ENCODE measurements at places on chromosomes 5 and 9.

GRCh38 chr5:71809446-71809845 lies 90.4 kb downstream of the CARTPT start:
- no peak for DNase-seq

GRCh38 chr5:170611449-170612090 lies 107.8 kb downstream of the KCNIP1 start:
- no peak for DNase-seq

DNA sequence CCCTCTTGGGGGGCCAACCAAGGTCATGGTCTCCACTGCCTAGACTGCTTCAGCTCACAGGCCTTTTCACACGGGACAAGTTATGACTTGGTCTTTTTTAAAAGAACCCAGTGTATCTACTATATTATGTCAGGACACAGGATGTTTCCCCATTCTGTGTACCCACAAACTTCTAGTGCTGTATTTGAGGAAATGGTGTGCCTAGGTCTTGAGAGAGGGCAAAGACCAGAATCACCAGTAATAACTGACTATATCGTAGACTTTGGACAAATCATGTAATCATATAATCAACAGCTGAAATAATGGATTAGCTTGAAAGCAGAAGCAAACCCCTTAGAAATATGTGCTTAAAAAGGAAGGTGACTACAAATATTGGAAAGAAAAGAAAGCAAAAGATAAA lies 133.3 kb downstream of the ARL15 start:
- no peak for DNase-seq

DNA sequence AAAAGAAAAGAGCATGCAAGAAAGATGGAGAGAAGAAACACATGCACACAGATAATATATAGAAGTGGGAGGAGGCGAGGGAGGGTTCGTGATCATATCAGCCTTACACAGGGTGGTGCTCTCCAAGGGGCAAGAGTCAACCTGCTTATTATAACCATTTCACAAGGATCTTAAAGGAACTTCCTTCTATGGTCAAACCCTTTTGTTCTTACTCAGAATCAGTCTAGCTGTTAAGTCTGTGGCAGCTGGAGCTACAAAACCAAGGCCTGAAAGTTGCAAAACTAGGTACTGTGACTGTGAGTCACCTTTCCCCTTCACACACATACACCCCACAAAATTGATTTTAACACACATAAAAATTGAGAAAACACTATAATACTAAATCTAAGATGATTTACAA lies 18.5 kb upstream of the ERMP1 start:
- peak; percentile 48 for DNase-seq

DNA sequence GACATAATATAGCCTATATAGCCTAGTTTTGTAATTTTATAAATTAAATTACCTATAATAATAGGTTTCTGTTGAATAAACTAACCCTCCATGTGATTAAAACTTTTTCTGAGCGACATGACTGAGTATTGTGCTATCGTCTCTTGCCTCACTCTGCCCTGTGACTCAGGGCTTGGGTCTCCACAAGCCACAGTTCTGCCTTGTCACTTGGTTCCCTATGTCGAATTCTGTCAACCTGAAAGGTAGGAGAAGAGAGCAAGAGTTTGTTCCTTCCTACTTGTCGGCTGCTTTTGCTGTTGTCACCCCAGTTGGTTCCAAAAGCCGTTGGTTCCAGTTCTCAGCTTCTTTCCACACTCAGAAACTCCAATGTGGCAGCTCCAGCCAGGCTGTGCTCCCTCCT lies 285.9 kb downstream of the PSAT1 start:
- no peak for DNase-seq

GRCh38 chr5:169202969-169203368 lies 98.0 kb downstream of the SLIT3 start:
- no peak for DNase-seq

- DNase-seq, result no peak
Measured at GRCh38 chr5:119789406-119790117, 160.2 kb downstream of the FAM170A start.

DNA sequence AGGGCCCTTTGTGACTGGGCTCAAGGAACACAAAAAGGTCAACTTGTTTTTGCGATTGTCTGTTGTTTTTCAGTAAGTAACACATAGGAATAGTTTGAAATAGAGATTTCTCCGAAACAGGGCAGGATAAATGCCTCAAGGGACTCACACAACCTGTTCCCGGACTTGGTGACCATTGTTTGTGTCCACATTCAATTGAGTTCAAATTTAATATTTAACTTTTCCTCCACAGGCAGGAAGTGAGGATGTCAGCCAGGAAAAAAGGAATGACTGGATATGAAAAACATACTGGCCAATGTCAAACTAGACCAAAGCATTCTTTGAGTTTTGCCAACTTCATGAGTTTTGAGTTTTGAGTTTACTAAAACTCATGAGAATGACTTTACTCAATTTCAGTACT lies 72.7 kb downstream of the SPATA31C2 start:
- DNase-seq, result no peak

DNA sequence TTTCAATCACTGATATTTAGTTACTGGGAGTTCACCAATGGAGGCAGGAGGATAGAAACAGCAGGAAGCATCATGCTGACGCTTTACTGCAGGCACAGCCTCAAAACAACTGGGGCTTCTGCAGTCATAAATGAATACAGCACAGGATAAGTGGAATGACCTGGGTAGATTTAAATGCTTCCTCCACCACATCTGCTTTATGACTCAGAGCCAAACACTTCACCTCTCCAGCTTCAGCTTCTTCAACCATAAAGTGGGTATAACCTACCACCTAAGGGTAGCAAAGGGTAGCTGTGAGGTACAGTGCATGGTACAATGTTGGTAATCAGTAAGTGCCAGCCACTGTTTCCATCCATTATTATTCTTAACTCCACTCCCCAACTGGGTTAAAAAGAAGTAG lies 28.4 kb downstream of the RASEF start:
- DNase-seq, result no peak

GRCh38 chr5:102211165-102211564 lies 84.9 kb downstream of the SLCO4C1 start:
- DNase-seq, result no peak

DNA sequence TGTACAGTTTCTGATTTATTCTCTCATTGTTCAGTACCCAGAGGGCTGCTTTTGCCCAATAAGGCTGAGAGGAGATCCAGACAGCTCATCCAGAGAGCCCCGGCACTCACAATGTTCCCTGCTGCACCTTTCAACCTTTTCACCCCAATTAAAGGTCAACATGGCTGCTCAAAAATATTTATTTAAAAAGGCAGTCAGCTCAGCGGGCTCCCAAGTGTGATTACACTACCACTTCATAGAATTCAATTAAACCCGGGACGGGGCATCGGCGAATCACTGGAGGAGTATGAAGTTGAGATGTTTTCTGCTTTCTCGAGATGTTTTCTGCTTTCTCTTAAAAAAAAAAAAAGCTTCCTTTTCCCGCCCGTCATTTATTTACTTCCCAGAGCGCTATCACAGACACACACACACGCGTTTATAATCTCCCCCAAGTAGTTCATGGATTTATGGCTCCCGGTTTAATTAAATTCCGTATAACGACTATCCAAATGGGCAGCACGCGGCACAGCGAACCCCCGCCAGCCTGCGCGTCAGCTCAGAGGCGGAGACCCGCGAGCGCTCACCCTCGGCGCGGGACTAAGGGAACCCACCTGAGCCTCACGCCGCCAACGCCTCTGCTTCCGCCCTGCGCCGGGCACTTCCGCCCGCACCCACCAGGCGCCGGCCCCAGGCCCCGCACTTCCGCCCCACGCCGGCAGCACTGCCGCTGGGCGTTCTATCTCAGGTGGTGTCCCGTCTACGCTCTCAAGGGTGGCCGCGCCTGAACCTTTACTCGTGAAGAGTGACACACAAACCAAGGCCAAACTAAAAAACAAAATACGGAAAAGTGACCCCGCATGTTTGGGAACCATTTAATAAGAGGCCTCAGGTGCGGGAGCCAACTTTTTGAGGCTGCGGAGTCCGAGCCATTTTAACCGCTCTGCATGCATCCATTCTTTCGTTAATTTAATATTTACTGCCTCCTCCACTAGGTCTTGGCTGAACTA lies at the start of gene C5orf63:
C5orf63 (minus strand) TSS at position 642 of the 986 bp plus-strand sequence. CDS start 14,507 bp downstream, outside the sequence.
- DNase-seq, result peak; percentile 76

DNA sequence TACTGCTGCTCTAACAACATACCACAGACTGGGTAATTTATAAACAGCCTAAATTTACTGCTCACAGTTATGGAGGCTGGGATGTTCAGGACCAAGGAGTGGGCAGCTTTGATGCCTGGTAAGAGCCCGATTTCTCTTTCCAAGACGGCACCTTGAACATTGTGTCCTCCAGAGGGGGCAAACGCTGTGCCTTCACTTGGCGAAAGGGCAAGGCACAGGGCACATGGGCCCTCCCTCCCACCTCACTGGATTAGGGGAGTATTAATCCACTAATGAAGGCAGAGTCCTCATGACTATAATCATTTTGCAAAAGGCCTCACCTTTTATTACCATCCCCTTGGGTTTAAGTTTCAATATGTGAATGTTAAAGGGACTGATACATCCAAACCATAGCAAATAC lies 397.7 kb downstream of the TMEM38B start:
- no peak for DNase-seq

- no peak for DNase-seq
Measured at GRCh38 chr5:34918025-34918424, 2.5 kb downstream of the BRIX1 start.

- no peak for DNase-seq
Measured at GRCh38 chr9:121484651-121485446, 14.8 kb downstream of the GGTA1 start.

DNA sequence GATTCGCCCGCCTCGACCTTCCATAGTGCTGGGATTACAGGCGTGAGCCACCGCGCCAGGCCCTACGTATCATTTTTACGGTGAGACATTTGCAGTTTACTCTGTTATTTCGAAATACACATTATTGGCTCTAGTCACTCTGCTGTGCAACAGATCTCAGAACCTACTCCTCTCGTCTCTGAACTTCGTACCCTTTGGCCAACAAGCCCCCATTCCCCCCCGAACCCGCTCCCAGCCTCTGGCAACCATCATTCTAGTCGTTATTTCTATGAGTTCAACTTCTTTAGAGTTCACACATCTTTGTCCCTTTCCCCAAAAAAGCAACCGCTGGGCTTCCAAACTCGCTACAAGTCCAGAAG lies 735 bp downstream of the PTGR1 start:
- peak; percentile 3 for DNase-seq

- DNase-seq, result no peak
Measured at GRCh38 chr9:104075801-104076753, 18.0 kb upstream of the SMC2 start.

- no peak for DNase-seq
Measured at GRCh38 chr9:125789196-125789595, 42.0 kb downstream of the PBX3 start.

DNA sequence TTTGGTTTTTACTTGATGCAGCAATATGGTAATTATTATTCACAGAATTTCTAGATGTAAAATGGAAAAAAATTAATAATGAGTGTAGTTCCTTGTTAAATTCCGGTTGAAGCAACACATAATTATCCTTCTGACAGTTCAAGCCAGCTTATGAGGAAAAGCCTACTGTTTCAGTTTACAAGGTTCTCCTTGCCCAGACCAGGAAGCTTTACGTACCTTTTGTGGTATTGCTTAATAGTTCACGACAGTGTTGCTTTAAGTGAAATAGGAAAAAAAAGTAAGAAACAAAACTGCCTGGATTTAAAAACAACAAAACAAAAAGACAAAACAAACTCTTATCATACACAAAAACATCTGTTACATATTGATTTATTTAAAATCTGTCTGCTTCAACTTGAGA lies 547.3 kb upstream of the C9orf72 start:
- DNase-seq, result no peak

DNA sequence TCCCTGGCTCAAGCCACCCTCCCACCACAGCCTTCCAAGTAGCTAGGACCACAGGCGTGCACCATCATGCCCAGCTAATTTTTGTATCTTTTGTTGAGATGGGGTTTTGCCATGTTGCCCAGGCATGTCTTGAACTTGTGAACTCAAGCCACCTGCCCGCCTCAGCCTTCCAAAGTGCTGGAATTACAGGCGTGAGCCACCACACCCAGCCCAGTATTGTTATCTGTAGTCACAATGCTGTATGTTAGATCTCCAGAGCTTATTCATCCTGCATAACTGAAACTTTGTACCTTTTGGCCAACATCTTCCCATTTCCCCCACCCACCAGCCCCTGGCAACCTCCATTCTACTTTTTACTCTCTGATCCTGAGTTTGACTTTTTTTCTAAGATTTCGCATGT lies 37.5 kb downstream of the CREBRF start:
- DNase-seq, result no peak

DNA sequence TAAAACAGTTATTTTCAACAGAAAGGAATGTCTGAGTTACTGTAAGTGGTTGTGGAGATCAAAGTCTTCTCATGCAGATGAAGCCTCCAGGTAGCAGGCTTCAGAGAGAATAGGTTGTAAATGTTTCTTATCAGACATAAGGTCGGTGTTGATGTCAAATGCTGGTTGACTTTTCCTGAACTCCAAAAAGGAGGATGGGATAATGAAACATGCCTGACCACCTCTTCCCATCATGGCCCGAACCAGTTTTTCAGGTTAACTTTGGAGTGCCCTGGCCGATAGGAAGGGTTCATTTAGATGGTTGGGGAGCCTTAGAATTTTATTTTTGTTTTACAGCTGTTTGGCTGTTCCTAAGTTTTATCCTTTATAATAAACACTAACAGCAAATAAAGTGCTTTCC lies 478.4 kb downstream of the ACTL7B start:
- DNase-seq, result no peak

DNA sequence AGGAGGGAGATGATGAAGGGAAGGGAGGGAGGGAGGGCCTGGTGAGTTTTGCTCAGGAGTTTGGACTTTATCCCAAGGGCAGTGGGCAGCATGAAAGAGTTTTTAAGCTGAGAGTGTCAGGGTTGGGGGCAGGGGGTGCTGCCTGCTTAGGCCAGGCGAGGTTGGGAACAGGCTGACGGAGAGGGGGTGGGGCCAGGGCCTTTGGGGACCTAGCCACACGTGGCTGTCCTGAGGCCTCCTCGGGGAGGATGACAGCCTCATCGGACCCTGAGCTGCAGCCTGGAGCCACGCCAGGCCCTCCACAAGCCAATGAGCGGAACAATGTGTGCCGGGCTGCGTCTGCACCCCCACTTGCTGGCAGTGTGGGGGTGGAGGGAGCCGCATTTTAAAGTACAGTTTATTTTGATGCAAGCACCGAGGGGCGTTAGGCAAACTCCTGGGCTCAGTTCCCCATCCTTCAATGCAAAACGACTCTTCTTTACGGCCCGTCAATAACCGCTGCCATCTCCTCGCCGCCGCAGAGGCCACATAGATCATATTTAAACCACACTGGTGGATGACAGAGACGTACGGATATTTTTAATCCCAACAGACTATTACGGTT lies 5.3 kb upstream of the RXRA start:
- no peak for DNase-seq

All from CD4-positive, alpha-beta T cell treated with Interleukin-6 for 4 hours (primary cell).